ENCODE measurements at places on chromosomes 4 and X.

- DNase-seq, result no peak
Observed at GRCh38 chr4:1021386-1022050, 10.1 kb downstream of the FGFRL1 start.

DNA sequence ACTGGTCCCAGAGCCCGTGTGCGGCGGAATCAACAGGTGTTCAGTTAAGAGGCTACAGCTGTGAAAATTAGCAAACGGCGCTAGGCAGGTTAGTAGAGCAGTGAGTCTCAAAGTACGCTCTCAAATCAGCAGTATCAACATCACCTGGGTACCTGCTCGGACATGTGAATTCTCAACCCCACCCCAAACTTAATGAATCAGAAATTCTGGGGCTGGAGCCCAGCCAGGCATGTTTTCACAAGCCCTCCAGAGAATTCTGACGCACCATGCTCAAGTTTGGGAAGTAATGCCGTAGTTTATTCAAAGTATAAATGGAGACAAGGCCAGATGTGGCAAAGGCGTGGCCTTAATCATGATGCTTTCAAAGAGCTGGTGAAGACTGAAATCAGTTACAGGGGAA lies 58.2 kb upstream of the PTCHD1 start:
- DNase-seq, result no peak

DNA sequence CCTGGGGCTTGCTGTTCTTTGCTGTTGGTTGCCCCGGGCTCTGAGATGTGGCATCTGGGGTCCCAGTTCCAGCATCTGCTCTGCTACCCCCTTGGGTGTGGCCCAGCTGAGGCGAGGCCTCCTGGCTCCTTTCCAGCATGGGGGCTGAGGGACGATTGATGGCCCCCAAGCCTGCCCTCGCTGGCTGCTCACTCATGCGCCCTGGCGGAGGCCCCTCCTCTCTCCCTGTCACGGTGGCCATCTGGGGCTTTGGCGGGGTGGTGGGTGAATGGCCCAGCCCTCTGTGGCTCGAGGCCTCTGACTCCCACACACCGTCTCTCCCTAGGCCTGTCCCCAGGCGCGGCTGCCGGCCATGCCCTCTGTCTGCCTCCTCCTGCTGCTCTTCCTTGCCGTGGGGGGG lies 1.8 kb downstream of the PLXNA3 start:
- no peak for DNase-seq

- DNase-seq, result no peak
Observed at GRCh38 chr4:184475498-184475897, 1.1 kb upstream of the IRF2 start.

GRCh38 chr4:140130677-140131076 lies 23.3 kb downstream of the MAML3 start:
- DNase-seq, result no peak

GRCh38 chr4:26726655-26727387 lies 133.8 kb upstream of the STIM2 start:
- no peak for DNase-seq

- DNase-seq, result no peak
Observed at GRCh38 chrX:106341823-106342222, 173.7 kb downstream of the PWWP3B start.

GRCh38 chr4:159071969-159072765 lies 30.7 kb upstream of the RAPGEF2 start:
- no peak for DNase-seq

DNA sequence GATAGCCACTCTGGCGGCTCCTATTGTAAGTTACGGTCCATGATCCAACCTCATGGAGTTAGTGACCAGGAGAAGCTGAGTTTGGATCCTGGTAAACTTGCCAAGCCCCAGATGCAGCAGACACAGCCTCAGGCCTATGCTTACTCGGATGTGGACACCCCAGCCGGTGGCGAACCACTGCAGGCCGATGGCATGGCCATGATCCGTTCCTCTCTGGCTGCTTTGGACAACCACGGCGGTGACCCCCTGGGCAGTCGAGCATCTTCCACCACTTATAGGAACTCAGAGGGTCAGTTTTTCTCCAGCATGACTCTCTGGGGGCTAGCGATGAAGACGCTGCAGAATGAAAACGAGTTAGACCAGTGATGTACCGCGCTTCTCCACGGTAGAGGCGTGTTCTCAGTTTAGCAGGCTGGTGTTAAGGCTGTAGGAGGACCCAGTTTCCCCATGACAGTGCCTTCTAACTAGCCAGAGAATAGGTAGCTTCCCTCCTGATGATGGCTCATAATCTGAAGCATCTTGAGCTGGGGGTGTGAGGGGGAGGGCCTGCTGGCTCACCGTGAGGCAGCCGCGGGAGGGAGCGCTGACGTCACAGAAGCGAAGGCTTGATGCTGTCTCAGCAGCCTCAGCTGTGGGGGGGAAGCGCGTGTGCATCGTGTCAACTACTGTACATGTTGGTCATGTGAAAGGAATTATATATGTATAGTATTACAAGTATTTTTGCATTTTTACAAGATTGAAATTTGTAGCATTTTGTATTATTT lies 31.1 kb downstream of the ZBTB49 start:
- DNase-seq, result no peak

DNA sequence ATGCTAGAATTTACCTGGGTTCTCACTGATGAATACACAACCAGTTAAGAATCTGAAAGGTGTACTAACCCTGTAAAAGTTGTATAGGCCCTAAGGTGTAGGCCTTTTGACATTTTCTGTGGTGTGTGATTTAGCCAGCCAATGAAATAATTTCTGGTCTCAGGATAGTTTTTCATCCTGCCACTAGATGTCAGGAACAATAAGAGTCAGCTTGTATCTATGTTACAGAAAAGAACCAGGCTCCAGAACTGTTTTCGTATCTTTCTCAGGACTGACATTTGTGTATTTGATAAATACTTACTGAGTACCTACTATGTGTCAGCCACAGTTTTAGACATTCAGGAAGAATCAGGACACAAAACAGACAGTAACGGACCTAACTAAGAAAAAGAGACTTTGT lies 673.6 kb upstream of the TENM3 start:
- DNase-seq, result no peak

GRCh38 chr4:176840166-176840565 lies 47.4 kb upstream of the VEGFC start:
- no peak for DNase-seq

DNA sequence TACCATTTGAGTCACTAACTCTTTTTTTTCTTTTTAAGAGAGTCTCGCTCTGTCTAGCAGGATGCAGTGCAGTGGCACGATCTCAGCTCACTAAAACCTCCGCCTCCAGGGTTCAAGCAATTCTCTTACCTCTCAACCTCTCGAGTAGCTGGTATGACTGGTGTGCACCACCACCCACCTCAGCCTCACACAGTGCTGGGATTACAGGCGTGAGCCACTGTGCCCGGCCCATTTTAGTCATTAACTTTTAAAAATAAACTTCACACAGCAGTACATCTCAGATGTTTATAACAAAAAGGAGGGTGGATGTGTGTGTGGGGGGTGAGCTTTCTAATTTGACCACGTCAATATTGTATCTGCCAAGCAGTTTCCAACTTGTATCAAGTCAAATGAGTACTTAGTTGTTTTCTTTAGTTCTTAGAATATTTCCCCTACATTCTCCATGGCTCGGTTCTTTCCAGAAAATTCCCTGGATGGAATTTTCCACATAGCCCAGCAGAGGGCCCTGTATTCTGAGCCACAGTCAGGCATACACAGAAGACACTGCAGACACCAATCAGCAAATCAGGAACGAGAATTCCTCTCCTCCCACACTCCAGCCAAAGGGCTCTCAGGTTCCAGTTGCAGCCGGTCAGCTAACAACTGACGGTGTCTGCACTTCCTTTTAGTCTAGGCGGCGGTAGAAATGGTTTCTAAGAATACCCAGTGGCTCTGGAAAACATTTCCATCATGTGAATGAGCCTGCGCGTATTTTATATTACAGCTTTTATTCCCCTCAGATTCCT lies 20.1 kb upstream of the ARAF start:
- DNase-seq, result no peak

DNA sequence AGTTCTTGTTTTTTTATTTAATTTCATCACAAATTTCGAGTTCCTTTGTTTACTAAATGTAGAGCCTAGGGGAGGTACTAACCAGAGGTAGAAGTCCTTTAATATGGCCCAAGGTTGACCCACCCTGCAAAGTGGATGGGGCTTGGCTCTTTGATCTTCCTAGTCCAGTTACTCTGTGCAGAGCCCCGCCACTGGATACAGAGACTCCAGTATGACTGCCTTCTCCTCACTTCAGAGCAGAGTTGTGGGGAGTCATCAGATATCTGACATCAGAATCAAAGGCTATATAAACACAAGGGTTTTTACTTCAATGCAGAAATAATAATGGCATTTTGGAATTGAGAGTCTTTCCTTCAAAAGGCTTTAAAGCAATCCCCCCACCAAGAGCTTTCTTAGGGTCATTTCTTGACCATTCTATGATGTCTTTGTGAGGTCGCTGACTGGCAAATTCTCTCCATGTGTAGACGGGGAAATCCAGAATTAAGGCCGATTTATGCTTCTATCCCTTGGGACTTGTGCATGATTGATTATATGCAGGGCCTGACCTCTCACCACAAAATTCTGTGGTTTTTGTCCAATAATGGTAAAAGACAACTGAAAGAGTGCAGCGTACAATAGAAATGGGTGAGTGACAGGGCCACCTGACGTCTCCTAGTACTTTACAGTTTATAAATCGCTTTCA lies 88.3 kb upstream of the CITED1 start:
- no peak for DNase-seq

DNA sequence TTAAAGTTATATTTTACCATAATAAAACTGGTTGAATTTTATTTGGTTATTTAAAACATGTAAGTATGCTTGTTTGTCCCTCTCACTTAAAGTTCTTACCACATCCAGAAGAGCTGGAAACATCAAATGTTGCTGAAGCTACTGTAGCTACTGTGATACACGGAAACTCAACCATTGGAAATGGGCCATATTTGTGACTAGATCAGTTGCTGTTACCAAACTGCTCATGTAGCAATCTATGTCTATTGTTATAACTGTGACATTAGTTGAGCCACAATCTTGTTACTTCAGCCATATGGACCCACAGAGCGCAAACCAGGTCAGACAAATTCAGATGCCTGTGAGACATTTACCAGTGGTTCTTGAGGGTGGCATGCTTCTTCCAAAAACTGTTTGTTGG lies 41.6 kb downstream of the NDNF start:
- DNase-seq, result no peak

DNA sequence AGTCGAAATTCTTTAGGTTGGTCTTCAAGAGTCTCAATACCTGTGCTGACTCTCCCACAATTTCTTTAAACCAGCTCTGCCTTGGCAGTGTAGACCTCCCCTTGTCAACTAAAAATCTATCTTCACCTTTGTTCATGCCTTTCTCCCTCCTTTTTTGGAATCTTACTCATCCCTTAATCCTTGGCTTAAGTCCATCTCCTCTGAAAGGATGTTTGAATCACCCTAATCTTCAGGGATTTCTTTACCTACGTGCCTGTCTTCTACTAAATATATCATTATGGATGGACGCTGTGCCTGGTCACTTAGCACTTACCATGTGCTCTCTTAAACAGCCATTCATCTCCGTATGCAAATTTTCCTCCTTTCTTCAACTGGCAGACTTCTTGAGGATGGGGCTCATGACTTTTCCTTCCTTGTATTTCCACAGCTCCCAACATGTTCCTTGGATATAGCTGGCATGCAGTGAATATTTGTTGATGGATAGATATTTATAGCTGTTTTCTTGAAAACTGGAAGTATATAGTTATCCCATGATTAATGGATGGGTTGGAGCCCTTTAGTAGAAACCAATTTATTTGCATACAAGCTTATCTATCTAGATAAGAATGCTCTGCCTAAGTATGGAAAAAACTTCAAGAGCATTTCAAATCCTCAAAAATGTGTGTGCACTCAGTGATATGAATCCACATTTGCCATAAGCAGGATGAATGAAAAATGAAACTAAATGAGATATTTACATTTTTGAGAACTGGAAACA lies 166.6 kb downstream of the SPRY1 start:
- no peak for DNase-seq

DNA sequence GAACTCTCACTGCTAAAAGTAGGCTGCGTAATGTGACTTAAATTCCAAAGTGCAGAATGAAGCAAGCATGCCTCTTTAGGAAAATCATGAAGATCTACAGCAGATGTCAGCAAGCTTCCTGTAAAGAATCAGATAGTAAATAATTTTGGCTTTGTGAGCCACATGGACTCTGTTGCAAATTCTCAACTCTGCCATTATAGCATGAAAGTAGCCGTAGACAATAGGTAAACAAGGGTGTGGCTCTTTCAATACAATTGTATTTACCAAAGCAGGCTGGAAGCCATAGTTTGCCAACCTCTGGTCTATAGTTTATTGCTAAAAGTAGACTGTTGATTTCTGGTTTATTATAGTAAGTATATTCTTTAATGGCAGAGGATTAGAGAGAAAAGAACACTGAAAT lies 80.3 kb upstream of the FAM9B start:
- DNase-seq, result no peak

DNA sequence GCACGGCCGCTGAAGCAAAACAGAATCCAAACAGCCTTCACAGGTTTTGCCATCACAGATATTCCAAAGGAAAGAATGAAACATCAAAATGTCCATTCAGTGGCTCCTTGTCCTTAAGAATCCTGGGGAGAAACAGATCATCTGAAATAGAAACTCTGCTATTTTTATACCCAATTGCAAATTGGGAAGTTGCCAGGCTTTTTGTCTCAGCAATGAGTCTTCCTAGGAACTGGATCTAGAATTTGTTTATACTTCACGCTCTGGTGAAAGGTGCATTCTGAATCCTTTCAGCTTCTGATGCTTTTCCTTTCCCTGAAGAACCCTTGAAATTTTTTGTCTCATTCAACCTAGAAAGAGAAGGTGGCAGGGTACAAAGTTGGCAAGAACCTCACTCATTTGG lies 218.9 kb downstream of the FBXW7 start:
- no peak for DNase-seq

DNA sequence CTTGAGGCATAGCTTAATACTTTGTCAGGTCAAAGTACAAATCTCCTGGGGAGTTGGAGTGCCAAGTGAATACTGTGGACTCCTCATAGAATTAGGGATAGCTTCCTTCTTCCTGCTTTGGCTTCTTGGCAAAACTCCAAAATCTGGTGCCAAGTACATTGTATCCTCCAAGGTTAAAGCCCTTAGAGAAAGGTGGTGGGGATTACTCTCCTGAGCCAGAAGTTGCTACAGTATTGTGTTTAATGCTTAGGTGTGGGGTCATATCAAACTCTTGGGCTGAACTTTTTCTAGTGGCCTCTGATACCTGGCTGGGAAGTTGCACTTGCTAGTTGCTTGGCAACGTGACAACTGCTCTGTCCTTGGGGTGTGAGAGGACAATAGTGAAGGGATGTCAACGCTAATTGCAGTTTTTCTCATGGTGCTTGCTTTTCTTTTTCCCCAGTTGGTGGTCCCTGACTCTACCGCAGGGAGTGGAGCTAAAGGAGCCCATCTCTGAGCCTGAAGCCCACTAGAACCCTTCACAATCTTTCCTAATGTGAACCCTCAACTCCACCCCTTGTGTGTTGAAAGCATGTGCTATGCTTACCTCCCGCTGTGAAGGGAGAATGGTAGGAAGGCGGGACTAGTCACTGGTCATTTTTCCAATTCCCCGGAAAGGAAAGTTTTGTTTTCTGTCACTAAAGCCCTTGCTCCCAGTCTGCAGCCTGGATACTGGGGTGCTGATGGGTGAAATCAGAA lies 35.5 kb downstream of the DLG3 start:
- DNase-seq, result no peak

- DNase-seq, result no peak
Observed at GRCh38 chrX:46665232-46666152, 91.9 kb downstream of the CHST7 start.

Data from stimulated activated CD4-positive, alpha-beta T cell treated with anti-CD3 and anti-CD28 coated beads, Interleukin-12 subunit alpha, Interleukin-12 subunit beta, amount 100 ng/mL, for 24 hours (primary cell).